AG04450 (cell line): ENCODE measurements at places on chromosomes 6 and 20.

DNA sequence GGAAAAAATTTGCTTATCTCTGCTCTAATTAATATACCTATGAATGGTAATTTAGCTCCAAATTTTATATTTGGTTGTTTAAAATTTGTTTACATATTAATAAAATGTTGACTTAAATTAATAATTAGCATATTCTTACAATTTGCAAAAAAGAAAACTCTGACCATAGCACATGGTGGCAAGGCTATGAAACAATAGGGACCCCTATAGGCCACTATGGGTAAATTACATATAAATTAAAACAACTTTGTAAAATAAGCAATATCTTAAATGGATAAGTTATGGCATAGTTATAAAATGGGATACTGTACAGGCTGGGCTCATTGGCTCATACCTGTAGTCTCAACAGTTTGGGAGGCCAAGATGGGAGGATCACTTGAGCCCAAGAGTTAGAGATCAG, 76.0 kb downstream of the MKKS start:
- DNase-seq = no peak

DNA sequence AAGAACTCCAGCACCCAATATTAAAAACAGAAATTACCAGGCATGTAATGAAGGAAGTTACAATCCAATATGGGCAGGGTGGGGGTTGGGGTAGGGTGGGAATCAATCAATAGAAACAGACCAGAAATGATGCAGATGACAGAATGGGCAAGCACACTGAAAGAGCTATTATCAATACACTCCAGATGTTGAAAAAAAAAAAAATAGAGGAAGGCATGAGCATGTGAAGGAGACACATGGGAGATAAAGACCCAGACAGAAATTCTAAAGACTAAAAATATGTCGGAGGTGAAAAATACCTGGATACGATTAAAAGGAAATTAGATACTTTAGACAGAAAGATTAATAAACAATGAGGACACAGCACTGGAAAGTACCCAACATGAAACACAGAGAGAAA, 19.1 kb upstream of the ZC3H12D start:
- DNase-seq = no peak

GRCh38 chr6:150876598-150876997, 11.1 kb downstream of the MTHFD1L start:
- no peak for DNase-seq

DNA sequence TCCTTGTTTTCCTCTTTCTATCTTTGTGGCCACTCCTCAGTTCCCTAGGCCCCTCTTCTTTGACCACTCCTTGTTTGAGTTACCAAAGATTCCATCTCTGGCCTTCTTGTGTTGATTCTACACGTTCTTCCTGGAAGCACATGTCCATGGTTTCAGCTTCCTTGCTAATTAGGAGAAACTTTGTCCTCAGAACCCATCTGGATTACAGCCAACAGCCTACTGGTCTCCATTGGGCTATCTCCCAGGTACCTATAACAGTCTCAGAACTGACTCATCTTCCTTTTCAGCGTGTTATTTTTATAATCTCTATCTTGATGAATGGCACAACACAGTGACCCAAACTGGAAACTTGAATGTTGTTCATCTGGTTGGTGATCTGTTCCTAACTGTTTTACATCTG, 17.5 kb downstream of the PTPRA start:
- no peak for DNase-seq

DNA sequence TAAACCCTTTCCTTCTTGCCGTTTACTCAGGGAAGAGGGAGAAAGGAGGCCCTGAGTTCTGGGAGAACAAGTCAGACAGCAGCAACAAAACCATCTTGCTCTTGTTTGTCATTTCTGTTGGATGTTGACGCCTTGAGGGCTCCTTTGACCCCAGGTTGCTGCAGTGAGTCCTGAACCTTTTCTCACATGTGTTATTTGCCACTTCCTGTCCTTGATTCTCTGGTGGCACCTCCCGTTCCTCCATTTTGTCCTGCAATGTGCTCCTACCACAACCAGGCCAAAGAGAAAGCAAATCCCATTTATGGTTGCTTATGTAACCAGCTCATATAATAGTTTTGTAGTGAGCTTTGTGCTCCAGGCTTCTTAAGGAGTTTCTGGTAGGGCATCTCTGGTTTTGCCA, 66.6 kb upstream of the ADGRF4 start:
- no peak for DNase-seq

DNA sequence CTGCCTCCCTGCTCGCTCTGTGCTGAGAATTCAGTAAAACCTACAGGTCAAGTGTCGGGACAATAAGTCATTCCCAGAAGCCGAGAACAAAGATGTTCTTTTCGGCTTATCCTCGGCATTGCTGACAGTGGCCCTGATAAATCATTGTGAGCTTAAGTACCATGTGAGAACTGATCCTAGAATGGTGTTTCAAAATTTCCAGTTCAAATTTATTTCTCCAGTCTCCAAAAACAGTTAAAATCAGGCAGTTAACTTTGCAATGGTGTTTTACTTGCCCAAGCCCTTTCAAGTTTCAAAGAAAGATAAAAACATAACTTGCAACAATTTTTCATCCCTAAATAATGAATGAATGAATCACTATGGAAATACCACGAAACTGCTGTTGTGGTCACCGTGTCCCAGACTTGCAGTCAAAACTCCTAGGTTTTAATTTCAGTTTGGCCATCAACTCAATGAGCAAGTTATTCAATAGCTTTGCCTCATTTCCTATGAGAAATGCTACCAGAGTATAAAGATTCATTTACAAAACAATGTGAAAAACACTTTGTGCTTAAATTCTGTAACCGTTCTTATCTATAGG, 4.3 kb downstream of the ATP5F1E start:
- no peak for DNase-seq

- DNase-seq = no peak
Measured at GRCh38 chr20:32804817-32805216, 14.9 kb upstream of the MAPRE1 start.

GRCh38 chr20:6026051-6026450, 27.8 kb downstream of the LRRN4 start:
- DNase-seq = peak; percentile 11

DNA sequence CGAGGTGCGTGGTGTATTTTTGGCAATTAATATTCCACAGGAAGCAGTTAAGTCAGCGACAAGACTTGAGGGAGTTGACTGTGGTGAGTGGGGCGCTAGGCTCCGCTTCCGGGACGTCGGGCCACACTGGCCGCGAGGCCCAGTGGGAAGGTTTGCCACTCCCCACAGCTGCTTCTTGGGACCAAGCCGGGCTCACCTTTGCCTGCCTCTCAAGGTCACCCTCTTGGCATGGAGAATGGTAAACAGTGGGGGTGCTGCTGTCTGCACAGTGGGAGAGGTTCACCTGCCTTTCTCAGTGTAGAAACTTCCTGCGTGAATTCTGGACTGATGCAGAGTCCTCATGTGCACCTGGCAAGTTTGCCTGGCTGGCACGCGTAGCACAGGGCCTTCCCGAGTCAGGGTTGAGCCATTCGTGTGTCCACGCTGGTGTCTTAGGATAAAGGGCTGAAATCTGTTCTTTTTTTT, 6.4 kb downstream of the OSBPL2 start:
- no peak for DNase-seq

GRCh38 chr6:157164972-157165371, 158.3 kb downstream of the TMEM242 start:
- no peak for DNase-seq

- no peak for DNase-seq
Measured at GRCh38 chr6:20182926-20183521, 29.2 kb downstream of the MBOAT1 start.

DNA sequence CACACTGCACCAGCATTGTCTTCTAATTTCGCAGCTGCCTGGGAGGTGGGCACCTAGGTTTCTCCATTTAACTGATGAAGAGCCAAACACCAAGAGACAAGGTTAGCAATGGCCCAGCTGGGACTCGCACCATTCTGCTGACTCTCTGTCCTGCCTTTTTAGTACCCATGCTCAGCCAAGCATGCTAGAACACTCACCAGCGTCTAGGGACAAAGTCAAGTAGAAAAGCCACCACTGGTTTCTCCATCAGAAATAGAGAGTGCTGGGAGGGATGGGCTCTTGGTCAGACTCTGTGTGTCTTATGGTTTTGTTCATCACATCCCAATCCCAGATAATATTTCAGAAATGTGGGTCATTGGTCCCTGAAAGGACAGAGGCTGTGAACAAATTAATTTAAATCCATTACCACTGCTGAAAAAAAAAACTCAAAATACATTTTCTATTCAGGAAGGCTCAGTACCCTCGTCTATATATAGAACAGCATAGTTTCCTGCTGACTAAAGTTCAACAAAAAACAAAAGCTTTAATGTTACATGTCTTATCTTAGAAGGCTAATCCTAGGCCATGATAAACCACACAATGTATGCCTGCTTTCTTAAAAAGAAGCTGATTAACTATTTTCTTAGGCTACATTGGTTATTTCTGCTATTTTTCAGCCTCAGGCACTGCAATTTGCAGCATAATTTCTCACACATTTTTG, 111.0 kb downstream of the TBC1D7 start:
- no peak for DNase-seq

GRCh38 chr20:32971703-32972161, 32.5 kb downstream of the SUN5 start:
- no peak for DNase-seq

GRCh38 chr6:13068586-13069210, 259.6 kb downstream of the TBC1D7 start:
- DNase-seq = no peak

GRCh38 chr6:134819863-134820800, 129.8 kb downstream of the ALDH8A1 start:
- no peak for DNase-seq

GRCh38 chr6:17096096-17096495, 5.8 kb upstream of the STMND1 start:
- no peak for DNase-seq

- DNase-seq = no peak
Measured at GRCh38 chr6:159941286-159942113, 27.4 kb upstream of the IGF2R start.

GRCh38 chr6:133203344-133203697, 37.8 kb upstream of the EYA4 start:
- DNase-seq = no peak

- no peak for DNase-seq
Measured at GRCh38 chr6:154478021-154478700, 32.3 kb downstream of the CNKSR3 start.

GRCh38 chr6:162710419-162710818, 17.1 kb downstream of the PRKN start:
- no peak for DNase-seq

GRCh38 chr6:35073766-35074471, 67.2 kb downstream of the TCP11 start:
- DNase-seq = no peak

DNA sequence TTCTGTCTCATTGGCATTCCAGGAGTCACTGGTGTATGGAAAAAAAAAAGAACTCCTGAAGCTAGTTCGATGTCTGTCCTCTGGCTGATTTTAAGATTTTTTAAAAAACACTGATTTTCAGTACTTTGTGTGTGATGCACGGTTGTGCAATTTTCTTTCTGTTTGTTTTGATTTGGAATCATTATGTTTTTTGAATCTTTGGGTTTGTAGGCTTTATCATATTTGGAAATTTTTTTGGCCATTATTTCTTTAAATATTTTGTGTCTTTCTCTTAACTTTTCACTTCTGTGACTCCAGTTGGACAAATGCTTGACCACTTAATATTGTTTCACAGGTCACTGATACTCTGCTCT, 327.2 kb downstream of the BCKDHB start:
- no peak for DNase-seq

GRCh38 chr6:35642471-35643161, 46.1 kb downstream of the FKBP5 start:
- DNase-seq = no peak

GRCh38 chr6:169648092-169648491, 53.7 kb downstream of the WDR27 start:
- DNase-seq = no peak

DNA sequence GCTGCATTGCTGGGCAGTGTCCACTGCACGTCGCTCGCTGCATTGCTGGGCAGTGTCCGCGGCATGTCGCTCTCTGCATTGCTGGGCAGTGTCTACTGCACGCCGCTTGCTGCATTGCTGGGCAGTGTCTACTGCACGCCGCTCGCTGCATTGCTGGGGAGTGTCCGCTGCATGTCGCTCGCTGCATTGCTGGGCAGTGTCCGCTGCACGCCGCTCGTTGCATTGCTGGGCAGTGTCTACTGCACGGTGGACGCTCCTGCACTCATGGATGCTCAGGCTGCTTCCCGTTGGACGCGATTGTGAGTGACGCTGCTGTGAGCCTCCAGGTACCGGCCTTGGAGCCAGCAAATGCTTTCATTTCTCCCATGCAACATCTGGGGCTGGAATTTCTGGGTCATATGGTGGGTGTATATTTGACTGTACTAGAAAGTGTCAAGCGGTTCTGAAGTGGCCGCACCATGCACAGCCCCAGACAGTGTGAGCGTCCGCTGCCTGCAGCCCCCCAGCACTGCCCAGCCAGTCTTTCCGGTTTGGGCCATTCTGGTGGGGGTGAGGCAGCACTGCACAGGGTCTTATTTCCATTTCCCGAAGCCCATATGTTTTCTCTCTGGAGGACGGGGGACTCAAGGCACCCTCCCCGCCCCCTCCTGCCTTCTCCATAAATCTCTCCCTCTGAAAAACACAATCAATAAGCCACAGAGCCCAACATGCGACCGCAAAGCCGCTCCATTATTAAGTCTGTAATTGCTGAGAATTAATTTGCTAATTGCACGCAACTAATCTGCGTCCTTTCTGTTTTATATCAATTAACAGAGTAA, 97.4 kb downstream of the YTHDF1 start:
- no peak for DNase-seq

- DNase-seq = no peak
Measured at GRCh38 chr6:4341078-4341797, 205.9 kb upstream of the ECI2 start.

GRCh38 chr6:130893277-130893676, 66.1 kb downstream of the SMLR1 start:
- DNase-seq = no peak

GRCh38 chr20:63499338-63499969, 571 bp upstream of the EEF1A2 start:
- no peak for DNase-seq

DNA sequence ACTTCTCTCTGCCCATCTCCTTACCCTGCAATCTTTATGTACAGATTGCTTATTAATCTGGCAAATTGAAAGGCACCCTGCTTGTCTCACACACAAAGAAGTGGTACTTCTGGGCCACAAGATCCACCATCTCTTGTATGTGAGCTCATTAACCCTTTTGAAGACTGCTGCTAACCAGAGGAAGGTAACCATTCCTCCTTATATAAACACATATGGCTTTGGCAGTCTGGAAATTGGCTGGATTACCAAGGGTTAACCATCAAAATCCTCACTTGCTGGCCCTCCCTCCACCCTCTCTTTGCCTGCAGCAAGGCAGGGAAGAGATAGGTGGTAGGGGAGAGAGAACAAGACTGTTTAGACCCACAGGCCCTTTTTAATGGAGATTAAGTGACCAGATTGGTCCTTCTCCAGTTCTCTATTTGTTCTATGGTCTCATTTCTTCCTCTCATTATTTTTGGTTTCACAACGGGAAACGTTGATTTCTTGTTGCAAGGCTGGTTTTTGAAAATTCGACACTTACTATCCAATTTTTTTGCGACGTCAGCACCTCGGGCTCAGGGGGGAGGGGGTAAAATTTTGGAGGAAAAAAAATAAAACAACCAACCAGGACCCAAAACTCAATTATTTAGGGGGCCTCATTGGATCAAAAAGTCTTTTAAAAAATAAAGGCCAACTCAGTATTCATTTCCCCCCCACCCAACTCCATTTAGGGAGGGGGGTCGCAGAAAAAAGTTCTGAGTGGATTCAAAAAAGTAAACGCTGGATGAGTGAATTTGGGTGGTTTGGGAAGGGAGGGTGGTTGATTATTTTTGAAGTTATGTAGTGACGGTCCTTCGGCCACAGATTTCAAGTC, 859 bp downstream of the PPP1R10 start:
- DNase-seq = no peak

GRCh38 chr20:6160736-6161135, 37.9 kb upstream of the FERMT1 start:
- no peak for DNase-seq
